Stimulated activated CD4-positive, alpha-beta T cell treated with anti-CD3 and anti-CD28 coated beads, Interleukin-1b, Interleukin-23, amount 100 ng/mL, for 24 hours (primary cell): ENCODE measurements at places on chromosomes 13 and 19.

DNA sequence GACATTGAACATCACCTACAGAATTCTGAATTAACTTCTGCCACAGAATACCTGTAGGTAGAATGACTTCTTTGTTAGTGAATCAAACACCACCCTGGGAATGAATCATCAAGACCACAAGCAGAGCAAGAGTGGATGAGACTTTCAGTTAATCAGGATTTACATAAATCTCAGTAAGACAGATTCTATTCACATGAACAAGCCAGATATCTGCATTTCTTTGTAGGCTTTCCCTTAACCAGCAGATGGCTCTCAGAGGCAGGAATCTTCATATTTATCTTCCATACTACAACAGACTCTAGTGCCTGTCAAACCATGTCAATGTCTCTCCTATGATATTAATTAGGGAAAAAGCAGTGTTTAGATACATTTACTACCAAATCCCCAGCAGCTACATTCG, 412.1 kb downstream of the KLF12 start:
- DNase-seq, result no peak

DNA sequence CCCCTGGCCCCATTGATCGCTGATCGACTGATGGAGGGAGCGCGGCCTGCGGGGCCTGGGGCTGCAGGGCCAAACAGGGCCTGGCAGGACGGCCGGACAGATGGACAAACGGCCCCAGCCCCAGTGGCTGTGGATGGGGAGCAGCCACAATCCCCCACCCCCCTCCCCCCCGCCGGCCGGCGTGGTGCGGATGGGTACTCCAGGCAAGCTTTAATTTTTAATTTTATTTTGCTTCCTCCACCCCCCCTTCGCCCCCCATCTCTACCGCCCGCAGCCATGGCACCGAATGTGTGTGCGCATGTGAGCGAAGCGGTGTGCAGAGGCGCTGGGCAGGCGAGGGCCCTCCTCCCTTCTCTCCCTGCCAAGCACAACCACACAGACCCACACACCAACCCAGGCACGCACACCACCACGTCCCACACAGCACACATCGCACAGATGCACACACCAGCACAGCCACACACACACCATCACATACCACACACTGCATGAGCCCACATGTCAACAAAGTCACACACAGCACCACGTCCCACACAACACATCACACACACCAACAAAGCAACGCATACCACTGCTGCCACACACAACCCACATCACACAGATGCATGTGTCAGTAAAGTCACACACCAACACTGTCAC, 12.4 kb downstream of the ERFL start:
- DNase-seq, result no peak

DNA sequence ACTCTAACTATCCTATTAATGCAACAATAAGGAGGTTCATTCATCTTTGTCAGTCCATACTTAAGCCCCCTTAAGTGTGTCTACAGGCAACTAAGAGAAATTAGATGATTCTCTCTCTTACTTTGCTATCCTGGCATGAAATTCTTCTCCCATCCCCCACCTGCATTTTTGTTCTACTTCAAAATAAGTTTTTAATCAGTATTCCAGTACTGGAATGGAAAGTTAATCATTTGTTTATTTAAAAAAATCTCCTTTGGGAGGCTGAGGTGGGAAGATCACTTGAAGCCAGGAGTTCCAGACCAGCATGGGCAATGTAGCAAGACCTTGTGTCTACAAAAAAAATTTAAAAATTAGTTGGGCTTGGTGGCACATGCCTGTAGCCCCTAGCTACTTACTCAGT, 222.1 kb downstream of the MZT1 start:
- DNase-seq, result no peak

DNA sequence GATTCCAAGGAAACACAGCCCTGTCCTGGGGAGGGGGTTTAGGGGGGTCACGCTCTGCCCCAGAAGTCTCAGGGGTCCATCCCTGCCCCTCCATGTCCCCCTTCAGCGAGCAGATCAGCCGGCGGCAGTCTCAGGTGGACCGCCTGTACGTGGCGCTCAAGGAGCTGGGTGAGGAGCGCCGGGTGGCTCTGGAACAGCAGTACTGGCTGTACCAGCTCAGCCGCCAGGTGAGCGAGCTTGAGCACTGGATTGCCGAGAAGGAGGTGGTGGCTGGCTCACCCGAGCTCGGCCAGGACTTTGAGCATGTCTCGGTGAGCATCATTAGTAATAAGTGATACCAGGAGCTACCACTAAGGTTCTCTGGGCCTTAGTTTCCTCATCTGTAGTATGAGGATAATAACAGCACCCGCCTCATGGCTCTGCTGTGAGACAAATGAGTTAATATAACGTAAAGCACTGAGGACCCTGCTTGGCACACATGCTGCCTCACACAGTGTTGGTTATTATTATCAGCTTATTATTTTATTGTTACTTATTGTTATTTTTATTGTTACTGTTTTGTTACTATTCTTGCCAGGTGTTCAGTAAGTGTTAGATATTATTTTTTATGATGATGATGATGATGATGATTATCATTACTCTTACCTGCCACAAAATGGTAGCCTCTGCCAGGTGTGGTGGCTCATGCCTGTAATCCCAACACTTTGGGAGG, 20.5 kb upstream of the SHKBP1 start:
- no peak for DNase-seq

GRCh38 chr19:57719424-57719823, 8.0 kb downstream of the ZNF671 start:
- DNase-seq, result no peak

DNA sequence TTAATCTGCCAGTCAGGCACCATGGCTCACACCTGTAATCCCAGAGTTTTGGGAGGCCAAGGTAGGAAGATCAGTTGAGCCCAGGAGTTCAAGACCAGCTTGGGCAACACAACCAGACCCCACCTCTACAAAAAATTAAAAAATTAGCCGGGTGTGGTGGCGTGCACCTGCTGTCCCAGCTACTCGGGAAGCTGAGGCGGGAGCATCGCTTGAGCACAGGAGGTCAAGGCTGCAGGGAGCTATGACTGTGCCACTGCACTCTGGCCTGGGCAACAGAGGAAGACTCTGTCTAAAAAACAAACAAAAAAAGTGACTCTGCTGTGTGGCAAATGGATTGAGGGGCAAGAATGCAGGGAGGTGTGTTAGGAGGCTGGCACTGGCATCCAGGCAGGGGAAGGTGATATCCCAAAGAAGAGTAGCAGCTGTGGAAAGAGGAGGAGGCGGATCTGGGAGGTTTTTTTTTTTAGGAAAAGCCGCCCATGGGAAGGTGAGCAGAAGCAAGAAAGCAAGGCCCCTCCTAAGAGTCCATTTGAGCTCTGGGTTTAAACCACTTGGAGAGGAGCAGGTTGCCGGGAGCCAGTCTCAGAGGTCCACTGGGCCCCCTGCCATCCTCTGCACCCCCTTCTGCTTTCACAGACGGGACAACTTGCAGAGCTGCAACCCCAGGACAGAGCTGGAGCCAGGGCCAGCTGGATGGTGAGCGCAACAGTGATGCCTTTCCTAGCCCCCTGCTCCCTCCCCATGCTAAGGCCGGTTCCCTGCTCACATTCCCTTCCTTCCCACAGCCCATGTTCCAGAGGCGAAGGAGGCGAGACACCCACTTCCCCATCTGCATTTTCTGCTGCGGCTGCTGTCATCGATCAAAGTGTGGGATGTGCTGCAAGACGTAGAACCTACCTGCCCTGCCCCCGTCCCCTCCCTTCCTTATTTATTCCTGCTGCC, 2.1 kb downstream of the HAMP start:
- no peak for DNase-seq

GRCh38 chr19:52898101-52898500, 666 bp upstream of the ZNF320 start:
- DNase-seq, result no peak

- DNase-seq, result no peak
These were observed 6.1 kb downstream of the PRR12 start for GRCh38 chr19:49596954-49597702.

GRCh38 chr19:39390751-39391437, at the start of the genes MED29 and PAF1:
MED29 (plus strand) TSS chr19:39391378; CDS start chr19:39391423, 45 bp downstream.
PAF1 (minus strand) TSS chr19:39391106; CDS start chr19:39390864, 242 bp downstream.
- DNase-seq, result peak; percentile 91

- no peak for DNase-seq
These were observed 90.3 kb upstream of the SOX1 start for GRCh38 chr13:111976474-111977178.

GRCh38 chr19:4495471-4495870, 22.8 kb downstream of the PLIN4 start:
- DNase-seq, result no peak

GRCh38 chr19:5397804-5398692, 57.2 kb upstream of the ZNRF4 start:
- DNase-seq, result no peak

DNA sequence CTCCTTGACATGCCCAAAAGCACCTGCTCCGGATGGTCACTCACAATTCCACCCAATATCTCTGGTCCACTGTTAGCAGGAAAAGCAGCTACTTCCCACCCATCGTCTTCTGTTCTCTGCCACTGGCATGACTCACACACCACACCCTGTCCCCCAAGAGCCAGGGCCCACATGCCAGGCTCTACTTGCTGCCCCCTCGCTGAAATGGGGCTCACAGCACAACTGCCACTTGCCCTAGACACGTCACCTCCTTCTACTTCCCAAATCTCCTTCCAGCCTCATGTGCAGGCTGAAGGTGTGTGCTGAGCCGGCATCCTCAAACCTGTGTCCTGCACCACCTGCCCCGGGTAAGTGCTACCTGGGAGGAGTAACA, 65.0 kb downstream of the TBC1D4 start:
- DNase-seq, result no peak

GRCh38 chr13:39575641-39576238, 27.3 kb downstream of the LHFPL6 start:
- no peak for DNase-seq

- no peak for DNase-seq
These were observed 22.0 kb downstream of the KLF12 start for GRCh38 chr13:74111901-74112824.

DNA sequence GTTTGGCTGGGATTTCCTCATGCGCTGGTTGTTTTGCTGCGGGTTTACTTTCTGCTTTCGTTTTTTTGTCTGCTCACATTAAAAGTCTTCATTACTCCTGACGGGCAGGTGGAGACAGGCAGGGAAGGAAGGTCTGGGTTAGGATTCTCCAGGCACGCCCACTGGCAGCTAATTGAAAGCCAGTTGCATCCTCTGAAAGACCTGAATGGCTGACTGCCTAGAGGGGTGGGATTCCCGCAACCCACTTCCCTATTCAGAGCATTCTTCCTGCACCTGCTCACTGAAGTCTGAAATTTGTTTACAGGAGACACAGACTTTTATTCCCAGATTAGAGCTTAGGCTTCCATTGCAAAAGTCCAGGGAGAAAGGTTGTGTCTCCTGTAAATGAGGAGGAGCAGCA, 172.0 kb downstream of the UQCRFS1 start:
- DNase-seq, result no peak

GRCh38 chr19:41111296-41111695, 2.9 kb upstream of the CYP2F1 start:
- DNase-seq, result no peak

DNA sequence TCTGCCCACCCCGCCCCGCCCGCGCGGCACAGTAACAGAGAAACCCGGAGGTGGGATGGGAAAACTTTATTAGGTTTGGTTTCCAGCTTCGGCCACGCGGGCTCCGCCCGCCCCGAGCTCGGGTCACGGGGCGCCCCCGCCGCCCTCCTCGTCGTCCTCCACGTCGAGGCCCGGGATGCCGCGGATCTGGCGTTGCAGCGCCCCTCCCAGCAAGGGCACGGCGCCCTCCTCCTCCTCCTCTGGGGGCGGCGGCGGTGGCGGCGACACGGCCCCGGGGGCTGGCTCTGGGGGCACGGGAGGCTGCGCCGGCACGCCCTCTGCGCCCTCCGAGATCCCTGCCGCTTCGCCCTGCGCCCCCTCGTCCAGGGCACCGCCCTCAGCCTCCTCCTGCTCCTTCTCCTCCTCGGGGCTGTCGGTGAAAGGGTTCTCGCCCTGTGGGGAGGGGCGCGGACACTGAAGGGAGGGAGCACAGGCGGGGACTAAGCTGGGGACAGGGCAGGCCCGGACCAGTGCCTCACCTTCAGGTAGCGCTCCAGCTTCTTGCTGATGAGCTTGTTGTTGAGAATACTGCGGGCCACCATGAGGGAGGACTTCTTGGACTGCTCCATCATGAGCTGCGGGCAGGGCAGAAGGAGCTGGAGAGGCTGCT, 536 bp upstream of the AKAP8 start:
- no peak for DNase-seq

DNA sequence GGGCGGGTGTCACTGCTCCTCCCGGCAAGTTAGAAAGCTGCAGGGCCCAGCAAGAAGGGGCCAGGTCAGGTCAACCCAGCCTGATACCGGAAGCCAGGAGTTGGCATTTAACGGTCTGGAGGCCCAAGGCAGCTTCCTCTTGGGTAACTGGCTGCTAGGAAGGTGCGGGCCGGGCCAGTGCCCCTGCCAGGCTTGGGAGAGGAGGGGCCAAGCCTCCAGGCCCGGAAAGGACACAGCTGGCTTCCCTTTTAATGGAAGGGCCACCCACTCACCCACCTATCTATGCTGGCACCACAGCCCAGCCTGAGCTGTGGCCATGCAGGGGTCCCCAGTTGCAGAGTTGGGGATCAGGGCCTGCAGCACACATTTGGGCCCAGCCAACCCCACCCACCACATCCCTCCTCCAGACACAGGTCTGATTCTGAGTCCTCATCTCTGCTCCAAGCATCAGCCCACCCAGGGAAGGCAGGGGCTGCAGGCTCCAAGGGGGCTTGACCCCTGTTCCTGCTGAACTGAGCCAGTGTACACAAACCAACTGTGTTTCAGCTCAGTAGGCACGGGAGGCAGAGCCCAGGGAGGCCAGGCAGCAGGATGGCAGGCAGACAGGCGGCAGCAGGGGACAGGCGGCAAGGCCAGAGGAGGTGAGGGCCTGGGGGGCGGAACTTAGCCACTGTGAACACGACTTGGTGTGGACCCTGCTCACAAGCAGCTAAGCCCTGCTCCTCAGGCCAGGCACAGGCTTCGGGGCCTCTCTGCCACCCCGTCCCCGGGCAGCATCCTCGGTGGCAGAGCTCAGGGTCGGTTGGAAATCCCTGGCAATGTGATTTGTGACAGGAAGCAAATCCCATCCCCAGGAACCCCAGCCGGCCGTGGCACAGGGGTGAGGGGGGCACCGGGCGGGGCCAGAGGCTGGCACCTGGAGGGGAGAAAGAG, 40.8 kb downstream of the ZSWIM4 start:
- no peak for DNase-seq

DNA sequence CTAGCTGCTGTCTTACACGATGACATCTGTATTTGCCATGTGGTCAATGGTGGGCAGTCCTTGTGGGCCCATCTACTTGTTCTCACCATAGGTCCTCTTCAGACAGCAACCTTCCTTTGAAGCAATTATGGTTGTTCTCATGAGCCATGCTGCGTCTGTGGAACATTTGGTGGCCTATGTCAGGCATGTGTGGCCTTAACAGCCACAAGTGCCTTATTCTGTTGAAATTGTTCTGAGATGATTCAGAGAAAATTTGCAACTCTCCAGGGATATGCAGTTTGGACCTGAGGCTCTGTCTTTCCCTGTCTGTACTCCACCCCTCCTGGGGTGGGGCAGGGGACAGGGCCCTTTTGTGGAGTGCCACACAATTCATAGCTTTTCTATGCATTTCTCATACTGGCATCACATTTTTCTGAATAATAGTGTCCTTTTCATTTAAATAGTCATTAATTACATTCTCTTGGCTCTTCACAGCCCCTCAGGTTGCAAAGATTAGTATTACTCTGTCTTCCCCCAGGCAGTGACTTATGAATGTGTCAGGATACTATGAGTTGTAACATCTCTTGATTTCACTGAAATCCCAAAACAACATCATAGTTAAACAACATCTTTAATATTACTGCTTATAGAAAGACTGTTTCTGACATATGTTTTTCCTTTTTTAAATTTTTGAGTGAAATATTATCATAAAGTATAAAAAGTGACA, 102.1 kb downstream of the ITGBL1 start:
- DNase-seq, result no peak
